NCI-H510A treated with DMSO at 0.1 percent for 48 hours (cell line): ENCODE measurements at places on chromosomes 13 and 19.
A peak's percentile ranks its signal among the peaks of the same experiment; 100 is the strongest.

- no peak for DNase-seq
Observed at GRCh38 chr13:99505814-99506269, 4.6 kb downstream of the TM9SF2 start.

DNA sequence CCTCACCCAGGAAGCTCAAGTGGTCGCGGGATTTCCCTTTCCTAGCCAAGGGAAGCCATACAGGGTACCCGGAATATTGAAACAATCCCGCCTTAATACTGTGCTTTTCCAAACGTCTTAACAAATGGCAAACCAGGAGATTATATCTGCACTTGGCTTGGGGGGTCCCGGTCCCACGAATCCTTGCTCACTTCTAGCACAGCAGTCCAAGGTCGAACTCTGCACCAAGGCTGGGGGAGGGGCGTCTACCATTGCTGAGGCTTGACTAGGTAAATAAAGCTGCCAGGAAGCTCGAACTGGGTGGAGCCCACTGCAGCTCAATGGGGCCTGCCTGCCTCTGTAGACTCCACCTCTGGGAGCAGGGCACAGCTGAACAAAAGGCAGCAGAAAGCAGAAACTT lies 1644.8 kb downstream of the PCDH9 start:
- DNase-seq: no peak

GRCh38 chr13:72590091-72590740 lies 137.2 kb downstream of the MZT1 start:
- no peak for DNase-seq

DNA sequence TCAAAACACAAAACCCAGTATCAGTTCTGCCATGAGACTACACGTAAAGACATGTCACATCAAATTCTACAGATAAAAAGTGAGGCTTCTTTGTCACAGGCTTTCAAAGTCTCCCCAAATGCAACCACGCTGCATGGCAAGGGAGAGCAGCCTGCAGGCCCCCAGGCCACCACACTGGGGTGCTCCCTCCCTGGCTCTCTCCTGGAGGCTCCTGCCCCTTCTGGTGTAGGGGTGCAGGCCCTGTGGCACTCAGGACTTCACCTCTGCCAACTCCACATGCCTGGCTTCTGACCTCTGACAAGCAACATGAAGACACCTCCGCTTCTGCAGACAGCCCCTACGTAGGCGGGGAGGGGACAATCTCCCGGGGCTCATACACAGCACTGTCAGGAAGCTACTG lies 14.3 kb downstream of the AKAP8 start:
- DNase-seq: no peak

- no peak for DNase-seq
Observed at GRCh38 chr19:708154-709143, at the start of gene PALM. TSS of gene PALM (plus strand) at chr19:708935. CDS start at chr19:709147, 212 bp downstream.

GRCh38 chr19:37914908-37915307 lies 7.9 kb downstream of the SIPA1L3 start:
- DNase-seq: peak; percentile 22

DNA sequence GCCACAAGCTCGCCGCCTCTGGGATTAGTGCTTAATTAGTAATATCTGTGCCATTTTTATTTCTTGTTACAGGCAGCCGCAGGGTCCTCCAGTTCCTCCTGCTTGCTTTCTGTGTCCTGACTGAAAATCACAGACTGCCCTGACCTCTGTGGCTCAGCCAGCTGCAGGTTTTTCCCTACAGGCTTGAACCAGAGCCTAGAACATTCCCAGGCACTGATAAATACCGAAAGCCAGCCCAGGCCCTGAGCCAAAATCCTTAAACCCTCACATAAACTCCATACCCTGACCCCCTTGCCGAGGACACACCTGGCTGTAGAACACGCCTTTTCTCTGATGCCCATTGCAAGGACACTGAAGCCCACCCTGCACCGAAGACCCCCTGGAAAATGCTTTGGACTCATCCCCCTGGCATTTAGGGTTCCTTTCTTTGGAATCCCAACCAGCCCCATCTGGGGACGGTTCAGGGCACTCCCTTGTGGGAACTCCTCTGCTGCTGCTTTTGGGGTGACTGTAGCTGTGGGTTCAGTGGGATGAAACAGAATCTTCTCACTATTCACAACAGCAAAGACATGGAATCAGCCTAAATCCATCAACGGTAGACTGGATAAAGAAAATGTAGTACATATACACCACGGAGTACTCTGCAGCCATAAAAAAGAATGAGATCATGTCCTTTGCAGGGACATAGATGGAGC lies 15.5 kb downstream of the DPP9 start:
- no peak for DNase-seq

GRCh38 chr13:20073775-20074174 lies 87.1 kb downstream of the GJA3 start:
- DNase-seq: no peak

- no peak for DNase-seq
Observed at GRCh38 chr19:3520166-3521103, 14.3 kb downstream of the FZR1 start.

DNA sequence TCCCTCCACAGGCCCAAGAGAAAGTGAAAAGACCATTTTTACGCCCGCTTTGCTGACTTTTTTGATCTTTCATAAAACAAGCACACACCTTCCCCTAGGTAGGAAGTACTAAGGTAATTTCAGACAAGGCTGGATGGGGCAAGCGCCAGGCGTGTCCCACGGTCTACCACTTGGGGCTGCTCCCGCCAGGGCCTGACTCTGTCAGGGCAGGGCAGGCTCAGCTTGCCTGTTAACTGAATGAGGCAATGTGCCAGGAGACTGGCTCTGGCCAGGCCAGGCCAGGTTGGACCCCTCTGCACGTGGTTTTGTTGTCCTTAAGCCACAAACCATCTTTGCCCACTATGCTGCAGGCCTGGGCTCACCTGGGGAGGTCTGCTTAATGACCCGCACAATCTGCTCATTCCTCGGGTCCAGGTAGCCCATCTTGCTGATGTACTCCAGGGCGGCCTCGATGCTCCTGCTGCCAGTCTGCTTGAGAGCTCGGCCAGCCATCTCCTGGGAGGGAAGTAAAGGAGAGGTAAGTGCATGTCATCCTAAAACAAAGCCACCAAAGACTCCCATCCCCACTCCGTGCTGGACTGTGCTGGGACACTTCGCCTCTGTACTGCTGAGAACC lies 70.4 kb downstream of the LATS2 start:
- DNase-seq: no peak

DNA sequence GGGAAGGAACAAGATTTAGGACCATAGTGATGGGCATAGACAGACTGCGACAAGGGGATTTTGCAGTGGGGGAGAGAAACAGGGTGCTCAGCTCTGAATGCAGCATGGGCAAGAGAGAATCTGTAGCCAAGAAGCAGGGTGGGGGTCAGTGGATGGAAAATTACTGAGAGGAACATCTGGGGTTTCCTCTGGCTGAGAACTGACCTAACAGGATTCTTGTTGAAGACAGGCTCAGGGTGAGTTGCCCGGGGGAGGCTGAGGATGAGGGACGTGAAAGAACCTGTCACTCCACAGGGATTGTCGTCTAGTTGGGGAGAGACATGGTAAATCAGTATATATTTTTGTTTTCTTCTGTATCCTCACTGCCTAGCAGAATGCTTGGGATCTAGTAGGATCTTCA lies 118.7 kb upstream of the PEG3 start:
- DNase-seq: no peak

- no peak for DNase-seq
Observed at GRCh38 chr19:40960062-40960685, 30.9 kb upstream of the CYP2B6 start.

DNA sequence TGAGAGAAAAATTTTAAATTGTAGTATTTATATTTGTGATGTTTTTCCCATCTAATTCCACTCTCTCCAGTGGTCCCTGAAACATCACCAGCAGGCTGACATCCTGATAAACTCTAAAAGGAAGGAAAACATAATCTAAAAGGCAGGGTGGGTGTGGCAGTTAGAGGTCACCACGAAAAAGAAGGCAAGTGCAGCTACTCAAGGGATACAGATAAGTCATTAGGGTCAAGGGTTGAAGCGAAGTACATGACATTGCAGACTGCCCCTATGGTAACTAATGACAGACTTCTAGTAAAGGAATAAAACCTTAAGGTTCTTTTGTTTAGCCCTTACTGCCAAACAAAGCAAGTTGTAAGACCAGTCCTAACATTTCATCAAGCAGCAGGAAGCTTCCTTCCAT lies 6.0 kb upstream of the NEK3 start:
- no peak for DNase-seq

DNA sequence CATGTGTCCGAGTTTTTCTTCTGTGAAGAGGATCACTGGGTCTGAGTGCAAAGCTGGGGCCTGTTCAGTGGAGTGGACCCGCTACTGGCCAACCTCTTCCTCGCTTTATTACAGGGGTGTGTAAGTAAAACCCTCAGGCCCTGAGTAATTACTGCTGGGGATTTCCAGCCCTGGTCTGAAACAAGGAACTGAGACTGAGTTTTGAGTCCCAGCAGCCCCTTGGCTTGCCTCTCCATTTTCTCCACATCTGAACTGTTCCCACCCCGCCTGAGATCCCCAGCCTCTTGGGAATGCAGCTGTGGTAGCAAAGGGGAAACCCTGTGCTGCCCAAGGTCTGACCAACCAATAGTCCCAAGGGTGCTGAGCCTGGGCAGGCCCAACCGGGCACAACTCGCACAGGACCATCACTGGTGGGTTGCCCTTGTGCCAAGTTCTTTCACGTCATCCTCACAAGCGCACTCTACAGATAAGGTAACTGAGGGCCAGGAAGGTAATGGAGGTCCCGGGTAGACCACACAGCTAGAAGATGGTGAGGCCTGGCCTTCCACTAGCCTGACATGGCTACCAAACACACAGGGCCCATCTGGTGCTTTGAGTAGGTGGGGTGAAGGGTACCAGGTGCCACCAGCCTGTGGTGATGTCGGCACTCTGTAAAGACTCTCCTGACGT lies 13.7 kb upstream of the SLC35E1 start:
- DNase-seq: no peak

GRCh38 chr19:27738569-27739193 lies 1474.3 kb downstream of the UQCRFS1 start:
- no peak for DNase-seq

DNA sequence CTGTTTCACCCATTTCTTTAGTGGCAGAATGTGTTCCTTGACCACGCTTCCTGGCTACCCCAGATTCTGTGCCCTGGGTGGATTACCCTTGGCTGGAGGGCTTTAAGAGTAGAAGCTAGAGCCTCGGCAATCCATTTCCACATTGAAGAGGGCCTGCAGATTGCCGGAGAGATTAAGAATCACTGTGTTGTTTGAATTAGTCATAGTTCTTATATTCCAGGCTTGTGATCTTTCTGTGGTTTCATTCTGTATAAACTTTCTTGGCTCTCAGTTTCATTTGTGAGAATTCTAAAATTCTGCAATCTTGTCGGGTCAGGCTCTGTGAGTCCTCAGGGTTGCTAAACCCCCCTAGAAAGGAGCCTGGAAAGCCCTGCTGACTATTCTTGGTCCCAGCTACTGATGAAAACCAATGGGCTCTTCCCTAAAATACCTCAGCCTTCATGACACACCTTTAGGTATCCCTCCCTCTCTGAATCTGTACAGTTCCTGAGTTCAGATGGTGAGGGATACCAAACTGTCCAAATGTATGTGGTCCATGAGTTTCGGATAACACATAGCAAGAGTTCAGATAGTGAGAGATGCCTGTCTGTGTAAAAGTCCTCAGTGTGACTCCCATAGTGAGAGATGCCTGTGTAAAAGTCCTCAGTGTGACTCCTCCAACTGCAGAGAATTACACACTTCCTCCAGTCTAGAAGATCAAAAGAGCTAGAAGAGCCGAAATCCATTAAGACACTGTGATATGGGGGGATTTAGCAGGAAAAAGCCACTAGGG lies 4.3 kb downstream of the PHF11 start:
- DNase-seq: no peak

GRCh38 chr13:49435992-49436391 lies 7.9 kb downstream of the CAB39L start:
- no peak for DNase-seq
